ENCODE measurements at places on chromosomes 4 and X.

GRCh38 chrX:153638436-153639176, 8.4 kb upstream of the DUSP9 start:
- DNase-seq, result no peak

DNA sequence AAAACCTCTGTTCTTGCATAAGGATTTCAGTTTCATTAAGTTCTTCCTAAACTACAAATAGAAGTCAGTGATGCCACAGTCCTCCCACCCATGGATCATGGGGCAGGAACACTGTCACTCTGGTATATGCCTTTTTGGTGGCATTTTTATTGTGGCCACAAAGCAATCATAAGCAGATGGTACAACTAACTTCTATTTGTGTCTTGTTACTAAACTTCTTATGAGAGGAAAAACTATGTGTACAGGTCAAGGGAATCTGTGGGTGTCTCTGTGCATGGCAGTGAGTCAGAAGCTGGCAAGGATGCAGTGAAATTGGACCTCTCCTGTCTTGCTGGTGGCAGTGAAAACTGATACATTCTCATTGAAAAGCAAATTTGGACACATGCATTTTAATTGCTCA, 245.0 kb upstream of the GPC4 start:
- DNase-seq, result no peak

DNA sequence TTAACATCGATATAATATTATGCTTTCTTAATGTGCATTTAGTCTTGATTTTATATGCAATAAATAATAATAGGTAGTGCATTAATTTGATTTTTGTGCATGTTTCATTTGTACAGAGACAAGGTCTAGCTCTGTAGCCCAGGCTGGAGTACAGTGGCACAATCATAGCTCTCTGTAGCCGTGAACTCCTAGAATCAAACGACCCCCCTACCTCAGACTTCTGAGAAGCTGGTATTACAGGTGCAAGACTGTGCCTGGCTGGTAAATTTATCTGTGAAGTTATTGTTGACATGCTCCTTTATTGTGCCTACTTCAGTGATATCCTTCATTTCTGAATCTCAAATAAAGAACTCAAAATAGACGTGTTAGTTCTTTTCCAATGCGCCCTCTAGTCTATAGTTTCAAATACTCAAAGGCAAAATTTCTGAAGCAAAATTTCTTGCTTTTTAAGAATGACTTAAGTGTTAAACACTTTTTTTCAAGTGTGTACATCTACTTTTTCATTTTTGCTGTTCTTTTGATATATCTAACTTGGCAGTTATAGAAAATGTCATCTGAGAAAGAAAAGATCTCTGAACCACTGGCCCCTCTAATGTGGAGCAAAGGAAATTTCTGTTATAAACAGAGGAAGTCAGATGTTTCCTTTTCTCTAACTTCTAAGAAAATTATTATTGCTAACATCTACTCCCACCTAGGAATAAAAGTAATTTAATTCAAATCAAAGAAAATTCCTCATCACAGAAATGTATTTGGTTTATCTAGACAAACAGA, 28.3 kb upstream of the GUCY1A1 start:
- DNase-seq, result no peak

DNA sequence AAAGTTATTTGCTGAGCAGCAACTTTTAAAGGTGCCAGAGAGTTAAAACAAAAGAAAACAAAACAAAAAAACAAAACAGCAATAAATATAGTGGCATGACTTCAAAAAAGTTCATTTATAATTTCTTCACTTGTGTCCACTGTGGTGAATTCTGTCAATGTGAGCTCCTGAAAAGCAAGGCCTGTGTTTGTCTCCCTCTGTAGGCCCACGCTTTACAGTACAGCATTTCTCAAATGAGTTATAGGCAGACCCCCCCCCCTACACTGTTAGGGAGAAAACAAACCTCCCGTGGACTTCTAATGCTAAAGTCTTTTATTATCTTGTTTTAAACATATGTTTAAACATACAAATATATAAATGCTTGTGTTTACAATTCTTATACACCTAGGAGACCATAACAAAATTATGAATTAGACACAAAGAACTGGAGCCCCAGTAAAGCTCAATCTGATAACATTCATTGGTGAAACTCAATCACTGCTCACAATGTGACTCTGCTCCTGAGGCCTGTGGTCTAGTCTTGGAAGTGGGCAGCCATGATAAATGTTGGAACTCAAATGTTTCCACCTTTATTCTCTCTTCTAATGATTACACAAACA, 47.0 kb upstream of the SCOC start:
- DNase-seq, result peak; percentile 26

DNA sequence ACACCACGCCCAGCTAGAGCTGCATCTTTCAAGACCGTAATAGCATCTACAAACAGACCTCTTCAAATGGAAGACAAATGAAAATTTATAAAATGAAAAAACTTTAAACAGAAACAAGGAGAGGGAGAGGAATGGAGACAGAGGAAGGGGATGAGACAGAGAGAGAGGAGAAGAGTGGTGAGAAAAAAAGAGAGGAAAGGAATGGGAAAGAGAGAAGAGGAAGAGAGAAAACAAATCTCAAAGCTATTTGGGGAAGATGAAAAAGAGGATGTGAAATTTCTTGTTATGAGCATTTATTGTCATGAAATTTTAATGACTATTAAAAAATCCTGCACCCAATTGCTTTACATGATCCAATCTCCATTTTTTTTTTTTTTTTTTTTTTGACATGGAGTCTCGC, 726.9 kb downstream of the GRID2 start:
- DNase-seq, result no peak

GRCh38 chr4:142021181-142021580, 384.8 kb downstream of the IL15 start:
- DNase-seq, result no peak

GRCh38 chr4:110610940-110611831, 11.7 kb downstream of the PITX2 start:
- no peak for DNase-seq
